NCI-H2227 treated with DMSO at 0.1 percent for 48 hours (cell line): ENCODE measurements at places on chromosomes 5 and 9.

GRCh38 chr9:87392086-87392485 is 105.6 kb upstream of the DAPK1 start:
- DNase-seq, result no peak

DNA sequence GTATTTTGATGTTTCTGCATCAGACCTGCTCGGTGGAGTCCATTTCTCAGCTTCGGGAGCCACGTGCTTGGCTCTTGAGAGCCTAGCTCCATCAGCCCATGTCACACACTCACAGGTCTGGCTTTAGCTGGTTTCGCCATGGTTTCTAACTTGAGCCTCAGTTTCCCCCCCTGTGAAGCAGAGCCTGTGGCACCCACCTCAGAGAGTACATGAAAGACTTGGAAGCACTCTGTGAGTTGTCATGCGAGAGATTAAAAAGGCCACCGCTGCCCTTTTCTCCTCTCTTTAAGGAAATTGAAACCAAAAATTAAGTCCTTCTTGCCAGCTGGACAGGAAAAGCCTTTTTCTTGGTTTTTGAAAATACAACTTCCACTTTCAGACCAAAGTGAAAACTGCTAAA is 8.8 kb downstream of the TENT4A start:
- DNase-seq, result no peak

- no peak for DNase-seq
These were observed 9.7 kb upstream of the CHD1 start for GRCh38 chr5:98938464-98938863.

DNA sequence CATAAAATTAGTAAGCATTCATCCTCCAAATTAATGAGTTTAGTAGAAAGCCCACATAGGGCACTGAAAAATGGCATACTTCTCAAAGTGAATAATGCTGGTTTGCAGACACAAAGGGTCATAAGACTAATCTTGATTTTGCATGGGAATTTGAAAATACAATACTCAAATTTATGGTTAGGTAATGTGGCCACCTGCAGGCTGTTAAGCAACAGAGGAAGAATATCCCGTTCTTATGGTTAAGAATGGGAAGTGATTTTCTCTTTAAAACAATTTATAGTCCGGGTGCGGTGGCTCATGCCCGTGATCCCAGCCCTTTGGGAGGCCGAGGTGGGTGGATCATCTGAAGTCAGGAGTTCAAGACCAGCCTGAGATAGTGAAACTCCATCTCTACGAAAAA is 9.4 kb upstream of the PLCXD3 start:
- no peak for DNase-seq

DNA sequence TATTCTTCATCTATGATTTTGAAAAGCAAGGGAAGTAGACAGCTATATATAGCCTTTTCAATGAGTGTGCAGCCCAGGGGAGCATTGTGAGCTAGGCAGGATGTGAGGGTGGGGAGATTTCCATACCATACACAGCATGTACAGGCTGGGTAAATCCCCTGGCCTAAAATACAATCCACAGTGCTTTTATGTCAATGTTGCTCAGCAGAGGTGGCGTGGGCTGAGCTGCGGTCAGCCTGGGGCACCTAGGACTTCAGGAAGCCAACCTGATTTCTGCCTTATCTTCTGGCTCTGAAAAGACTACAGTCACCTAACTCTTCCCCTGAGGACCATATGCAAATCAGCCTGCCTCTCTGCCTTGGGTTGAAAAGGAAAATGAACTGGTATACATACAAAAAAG is 6.3 kb upstream of the GARIN3 start:
- no peak for DNase-seq

GRCh38 chr5:77012601-77013000 is 17.6 kb upstream of the AGGF1 start:
- no peak for DNase-seq

DNA sequence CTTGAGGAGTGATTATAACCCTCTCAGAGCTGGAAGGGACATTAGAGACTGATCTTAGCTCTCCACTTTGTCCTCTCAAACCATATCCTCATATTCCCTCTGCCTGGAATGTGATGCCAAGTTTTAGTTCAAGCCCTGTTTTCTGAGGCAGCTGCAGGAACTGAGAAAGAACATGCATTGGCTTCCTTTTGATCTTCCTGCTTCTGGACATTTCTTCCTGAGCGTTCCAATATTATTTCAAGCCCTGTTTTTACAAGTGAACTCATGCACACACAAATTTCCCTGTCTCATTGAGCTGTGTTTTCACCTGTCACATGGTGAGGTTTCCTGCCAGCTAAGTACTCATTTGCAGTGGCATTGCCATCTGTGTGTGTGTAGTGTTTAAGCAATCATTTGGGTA is 17.0 kb downstream of the FOCAD start:
- no peak for DNase-seq

DNA sequence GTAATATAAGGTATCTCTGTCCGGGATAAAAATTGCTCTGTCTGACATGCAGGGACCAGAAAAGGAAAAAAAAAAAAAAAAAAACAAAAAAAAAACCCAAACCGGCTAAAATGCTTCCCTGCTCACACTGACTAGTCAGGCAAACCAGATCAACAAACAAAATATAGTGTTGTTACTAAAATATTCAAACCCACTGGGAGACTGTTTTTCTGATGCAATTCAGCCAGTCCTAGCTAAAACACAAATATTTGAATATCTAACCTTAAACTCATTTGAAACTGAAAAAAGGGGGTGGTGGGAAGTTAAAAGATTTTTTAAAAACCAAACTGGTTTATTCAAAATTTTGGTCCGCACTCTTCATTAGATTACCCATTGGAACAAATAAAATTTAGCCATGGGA is 61.0 kb downstream of the APBA1 start:
- no peak for DNase-seq

GRCh38 chr5:32625547-32625946 is 40.2 kb downstream of the SUB1 start:
- no peak for DNase-seq

- DNase-seq, result no peak
These were observed 840.4 kb upstream of the WWC1 start for GRCh38 chr5:167451076-167451475.

- DNase-seq, result no peak
These were observed 62.1 kb downstream of the RXRA start for GRCh38 chr9:134388289-134388808.

DNA sequence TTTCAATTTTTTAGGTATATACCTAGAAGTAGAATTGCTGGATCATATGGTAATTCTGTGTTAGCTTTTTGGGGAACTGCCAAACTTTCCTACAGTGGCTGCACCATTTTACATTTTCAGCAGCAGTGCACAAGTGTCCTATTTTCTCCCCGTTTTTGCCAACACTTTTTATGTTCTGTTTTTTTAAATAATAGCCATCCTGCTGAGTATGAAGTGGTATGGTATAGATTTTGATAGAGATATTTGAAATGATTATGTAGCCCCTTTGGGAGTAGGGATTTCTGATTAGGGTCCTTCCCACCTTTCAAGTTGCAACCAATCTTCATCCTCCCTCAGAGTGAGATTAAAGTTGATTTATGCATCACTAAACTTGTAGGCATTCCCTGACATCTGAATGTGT is 76.5 kb downstream of the ARHGEF28 start:
- DNase-seq, result no peak

GRCh38 chr9:121232251-121232650 is 30.6 kb upstream of the RAB14 start:
- no peak for DNase-seq

- no peak for DNase-seq
These were observed 104.4 kb downstream of the CETN3 start for GRCh38 chr5:90305041-90305720.

DNA sequence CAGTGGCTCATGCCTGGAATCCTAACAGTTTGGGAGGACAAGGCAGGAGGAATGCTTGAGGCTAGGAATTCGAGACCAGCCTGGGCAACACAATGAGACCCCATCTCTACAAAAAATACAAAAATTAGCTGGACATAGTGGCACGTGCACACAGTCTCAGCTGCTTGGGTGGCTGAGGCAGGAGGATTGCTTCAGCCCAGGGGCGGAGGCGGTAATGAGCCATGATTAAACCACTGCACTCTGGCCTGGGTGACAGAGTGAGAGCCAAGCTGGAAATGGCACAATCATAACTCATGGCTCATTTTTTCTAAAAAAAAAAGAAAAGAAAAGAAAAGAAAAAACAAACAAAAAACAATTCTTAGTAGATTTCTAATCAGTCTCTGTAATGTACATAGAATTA is 446.2 kb downstream of the ELAVL2 start:
- no peak for DNase-seq

GRCh38 chr5:23352446-23352845 is 155.0 kb upstream of the PRDM9 start:
- DNase-seq, result no peak

DNA sequence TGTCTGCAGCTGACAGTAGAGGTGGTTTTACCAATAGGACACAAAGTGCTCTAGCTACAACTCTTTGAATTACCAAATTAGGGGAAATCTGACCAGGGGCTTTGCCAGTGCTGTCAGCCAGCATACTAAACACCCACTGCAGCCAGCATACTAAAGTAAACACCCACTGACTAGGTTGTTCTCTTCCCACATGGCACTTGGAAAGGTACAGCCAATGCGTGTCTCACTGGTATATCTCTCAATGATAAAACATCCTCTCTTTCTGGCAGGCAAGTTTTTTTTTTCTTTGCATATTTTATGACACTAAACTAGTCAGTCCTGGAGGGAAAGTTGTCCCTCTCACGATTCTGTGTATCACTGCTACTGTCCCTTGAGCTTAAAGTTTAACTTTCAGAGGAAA is 216.1 kb downstream of the TLE1 start:
- DNase-seq, result no peak

DNA sequence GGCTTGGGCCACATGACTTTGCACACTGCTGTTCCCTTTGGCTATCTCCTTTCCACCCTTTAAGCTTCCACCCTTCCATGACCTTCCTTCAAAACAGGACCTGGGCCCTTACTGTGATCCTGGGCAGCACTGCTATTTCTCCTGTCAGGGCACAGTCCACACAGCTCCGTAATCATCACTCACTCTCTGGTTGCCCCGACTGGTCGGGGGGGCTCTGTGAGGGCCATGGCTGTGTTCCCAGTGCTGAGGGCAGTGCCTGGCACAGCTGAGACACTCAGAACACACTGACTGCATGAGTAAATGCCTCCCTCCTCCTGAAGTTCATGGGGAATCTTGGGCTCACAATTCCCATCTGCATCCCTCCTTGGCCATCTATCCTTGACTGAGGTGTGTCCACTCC is 12.2 kb downstream of the TRAF1 start:
- no peak for DNase-seq

DNA sequence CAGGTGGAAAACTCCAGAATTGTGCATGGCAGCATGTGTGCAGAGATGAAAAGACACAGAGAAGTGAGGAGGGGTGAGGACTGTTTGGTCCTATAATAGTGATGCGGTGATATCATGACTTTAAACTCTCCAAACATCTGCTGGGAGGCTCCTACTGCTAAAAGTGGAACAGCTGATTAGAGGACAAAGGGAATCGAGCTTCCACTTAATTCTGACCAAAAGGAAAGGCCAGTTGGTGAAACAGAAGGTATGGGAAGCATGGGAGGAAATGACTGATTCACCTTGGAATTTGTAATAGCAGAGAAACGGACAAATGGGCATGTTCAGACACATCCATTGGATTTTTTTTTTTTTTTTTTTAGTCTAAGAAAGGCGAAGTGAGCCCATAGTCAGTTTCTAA is 67.5 kb upstream of the MAMDC2 start:
- DNase-seq, result no peak

- no peak for DNase-seq
These were observed 72.3 kb downstream of the STK32A start for GRCh38 chr5:147307170-147307569.

DNA sequence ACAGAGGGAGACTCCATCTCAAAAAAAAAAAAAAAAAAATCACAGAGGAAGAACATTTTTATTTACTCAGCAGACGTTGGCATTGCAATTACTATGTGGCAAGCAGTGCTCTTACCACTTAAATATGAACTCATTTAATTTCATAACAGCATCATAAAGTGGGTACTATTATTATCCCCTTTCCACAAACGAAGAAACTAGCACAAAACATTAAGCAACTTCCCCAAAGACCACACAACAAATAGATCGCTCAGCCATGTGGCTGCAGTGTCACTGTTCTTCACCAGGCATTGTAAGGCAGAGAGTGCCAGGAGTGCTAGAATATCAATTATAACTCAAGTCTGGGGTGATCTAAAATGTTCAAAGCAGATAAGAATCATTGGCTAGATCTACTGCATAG is 69.8 kb upstream of the PLPP6 start:
- DNase-seq, result no peak

- DNase-seq, result no peak
These were observed 46.5 kb downstream of the PPARGC1B start for GRCh38 chr5:149776361-149777305.

GRCh38 chr5:37086466-37087173 is 162.6 kb downstream of the CPLANE1 start:
- DNase-seq, result no peak

GRCh38 chr5:12013351-12013750 is 109.1 kb upstream of the CTNND2 start:
- no peak for DNase-seq

- no peak for DNase-seq
These were observed 341.6 kb downstream of the ZNF608 start for GRCh38 chr5:124404796-124405195.

GRCh38 chr5:67817652-67818051 is 397.9 kb upstream of the PIK3R1 start:
- no peak for DNase-seq
